ENCODE measurements at places on chromosomes 11 and 22. TPM values are rescaled to one million over a fixed set of nuclear protein-coding genes. Genes with fewer than 3 reads are reported as not detected.
A peak's percentile ranks its signal among the peaks of the same experiment; 100 is the strongest.

The APOBEC3H gene
- polyA plus RNA-seq: not detected

The CDC45 gene
- 6.6 TPM for polyA plus RNA-seq

The CCDC116 gene
- polyA plus RNA-seq: 0.28 TPM

The RAG2 gene
- not detected for polyA plus RNA-seq

The BTG4 gene
- not detected for polyA plus RNA-seq

The VSTM5 gene
- 0.36 TPM for polyA plus RNA-seq

The SEPTIN5 gene
- 95.0 TPM for polyA plus RNA-seq

The ANO5 gene
- polyA plus RNA-seq: 8.8 TPM

The PKP3 gene
- 0.28 TPM for polyA plus RNA-seq

DNA sequence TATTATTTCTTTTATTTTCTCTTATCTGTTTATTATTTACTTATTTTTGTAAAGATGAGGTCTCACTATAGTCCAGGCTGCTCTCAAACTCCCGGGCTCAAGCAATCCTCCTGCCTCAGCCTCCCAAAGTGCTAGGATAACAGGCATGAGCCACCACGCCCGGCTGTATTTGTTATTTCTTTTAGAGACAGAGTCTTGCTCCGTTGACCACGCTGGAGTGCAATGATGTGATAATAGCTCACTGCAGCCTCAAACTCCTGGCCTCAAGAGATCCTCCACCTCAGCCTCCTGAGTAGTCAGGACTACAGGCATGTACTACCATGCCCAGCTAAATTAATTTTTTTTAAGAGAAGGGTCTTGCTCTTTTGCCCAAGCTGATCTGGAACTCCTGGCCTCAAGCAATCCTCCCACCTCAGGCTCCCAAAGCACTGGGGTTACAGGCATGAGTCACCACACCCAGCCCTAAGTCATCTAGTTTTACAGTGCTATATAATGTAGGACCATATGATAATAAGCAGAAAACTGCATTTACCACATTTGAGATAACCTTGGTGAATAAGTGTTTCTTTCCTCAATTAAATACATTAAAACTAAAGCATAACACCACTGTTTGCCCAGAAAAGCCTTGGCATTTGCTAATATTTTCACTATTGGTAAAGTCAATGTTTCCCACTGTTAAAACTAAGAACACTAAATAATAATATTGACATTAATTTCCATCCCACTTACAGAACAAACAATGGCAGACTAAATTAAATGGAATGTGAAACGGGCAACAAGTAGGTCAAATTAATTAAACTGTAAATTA, 127.5 kb downstream of the SIK3 start:
- DNase-seq: no peak

- no peak for DNase-seq
Observed at GRCh38 chr22:46827781-46828180, 65.3 kb downstream of the TBC1D22A start.

DNA sequence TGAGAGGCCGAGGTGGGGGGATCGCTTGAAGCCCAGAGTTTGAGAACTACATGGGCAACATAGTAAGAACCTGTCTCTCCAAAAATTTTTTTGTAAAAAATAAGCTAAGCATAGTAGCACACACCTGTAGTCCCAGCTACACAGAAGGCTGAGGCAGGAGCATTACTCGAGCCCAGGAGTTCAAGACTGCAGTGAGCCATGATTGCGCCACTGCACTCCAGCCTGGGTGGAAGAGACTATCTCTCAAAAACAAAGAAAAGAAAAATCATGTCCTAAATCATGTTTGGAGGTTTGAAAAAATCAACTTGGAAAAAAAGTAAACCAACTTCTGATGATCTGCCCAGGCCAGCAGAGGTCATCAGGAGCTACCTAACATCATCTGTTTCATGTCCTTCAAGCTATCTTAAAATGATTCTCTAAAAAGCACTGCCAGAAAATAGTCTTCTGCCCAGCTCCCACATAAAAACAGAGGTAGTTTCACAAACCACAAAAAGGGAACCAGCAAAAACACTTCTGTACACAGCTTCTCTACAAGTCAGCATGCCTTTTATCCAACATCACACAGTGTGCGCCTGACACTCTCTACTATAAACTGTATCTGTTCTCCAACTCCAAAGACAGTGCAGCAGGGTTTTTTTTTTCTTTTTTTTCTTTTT, 165.0 kb downstream of the SOX6 start:
- no peak for DNase-seq

DNA sequence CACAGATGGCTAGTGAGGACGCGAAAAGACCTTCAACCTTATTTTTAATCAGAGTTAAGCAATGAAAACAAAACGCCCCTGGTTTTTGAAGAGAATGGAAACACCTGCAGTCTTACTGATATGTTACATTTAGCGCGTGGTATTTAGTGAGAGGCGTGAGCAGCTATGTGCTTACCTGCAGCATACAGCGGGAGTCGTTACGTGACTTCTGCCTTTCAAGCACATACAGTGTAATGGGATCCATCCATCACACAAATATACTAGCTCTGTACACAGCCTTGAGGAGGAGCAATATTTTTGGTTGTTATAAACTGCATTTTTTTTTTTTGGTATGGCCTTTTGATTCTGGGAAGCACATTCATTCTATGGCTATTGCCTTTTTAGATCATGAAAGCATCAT, 5.5 kb downstream of the KRTAP5-2 start:
- DNase-seq: no peak

GRCh38 chr11:24567380-24567779, 70.5 kb downstream of the LUZP2 start:
- DNase-seq: no peak

DNA sequence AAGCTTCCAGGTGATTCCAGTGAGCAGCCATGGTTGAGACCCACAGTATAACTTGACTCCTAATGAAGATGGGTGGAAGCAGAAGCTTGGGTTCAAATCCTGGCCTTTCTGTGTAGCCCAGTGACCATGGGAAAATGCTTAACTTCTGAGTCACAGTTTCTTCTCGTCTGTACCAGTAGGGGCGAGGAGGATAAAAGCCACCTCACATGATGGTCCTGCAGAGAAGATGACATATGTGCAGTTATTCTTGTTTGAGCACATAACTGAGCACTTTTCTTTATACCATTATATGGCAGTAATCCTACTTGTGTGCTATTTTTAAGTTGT, 4.9 kb downstream of the TMEM109 start:
- no peak for DNase-seq

GRCh38 chr22:18968011-18968749, 32.1 kb upstream of the PRODH start:
- peak; percentile 43 for DNase-seq

GRCh38 chr11:123641495-123641840, 13.0 kb downstream of the SCN3B start:
- DNase-seq: no peak

- peak; percentile 84 for DNase-seq
Observed at GRCh38 chr22:32880893-32881596, 79.5 kb downstream of the TIMP3 start.

- no peak for DNase-seq
Observed at GRCh38 chr11:115282923-115283322, 221.3 kb downstream of the CADM1 start.

- DNase-seq: no peak
Observed at GRCh38 chr11:96235751-96236150, 107.2 kb downstream of the MAML2 start.

DNA sequence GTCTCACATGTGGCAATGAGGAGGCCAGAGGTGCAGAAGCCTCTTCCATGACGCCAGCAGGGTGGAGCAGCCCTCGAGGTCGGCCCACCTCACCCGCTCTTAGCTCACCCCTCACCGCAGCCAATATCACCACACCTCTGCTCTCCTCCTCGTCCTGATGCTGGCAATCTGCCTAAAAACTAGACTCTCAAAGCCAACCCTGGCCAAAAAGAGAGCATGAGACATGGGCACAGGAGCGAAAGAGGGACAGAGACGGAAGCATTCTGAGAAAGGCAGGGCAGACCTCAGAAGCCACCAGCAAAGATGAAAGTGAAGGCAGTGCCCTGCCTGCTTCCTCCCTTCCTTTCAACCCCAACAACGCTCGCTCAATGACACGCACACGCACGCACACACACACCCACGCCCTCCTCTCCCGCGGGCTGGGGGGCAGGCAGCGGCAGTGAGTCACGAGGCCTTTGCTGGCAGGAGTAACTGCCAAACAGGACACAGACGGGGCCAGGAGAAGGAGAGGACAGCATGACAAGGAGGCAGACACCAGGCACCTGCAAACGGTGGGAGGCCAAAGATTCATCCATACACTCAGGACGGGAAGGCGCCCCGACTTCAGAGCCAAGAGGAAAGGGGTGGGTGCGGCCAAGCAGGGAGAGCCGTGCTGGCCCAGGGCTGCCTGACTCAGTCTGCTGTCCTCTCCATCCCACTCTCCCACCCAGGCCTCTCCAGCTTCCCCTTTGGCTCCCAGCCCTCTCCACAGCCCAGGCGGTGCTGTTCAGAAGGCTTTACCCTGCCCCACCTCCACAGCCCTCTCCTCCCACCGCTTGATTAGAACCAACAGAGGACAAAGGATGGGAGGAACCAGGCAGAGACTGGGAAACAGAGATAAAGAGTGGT, 11.4 kb downstream of the IGSF9B start:
- DNase-seq: no peak

DNA sequence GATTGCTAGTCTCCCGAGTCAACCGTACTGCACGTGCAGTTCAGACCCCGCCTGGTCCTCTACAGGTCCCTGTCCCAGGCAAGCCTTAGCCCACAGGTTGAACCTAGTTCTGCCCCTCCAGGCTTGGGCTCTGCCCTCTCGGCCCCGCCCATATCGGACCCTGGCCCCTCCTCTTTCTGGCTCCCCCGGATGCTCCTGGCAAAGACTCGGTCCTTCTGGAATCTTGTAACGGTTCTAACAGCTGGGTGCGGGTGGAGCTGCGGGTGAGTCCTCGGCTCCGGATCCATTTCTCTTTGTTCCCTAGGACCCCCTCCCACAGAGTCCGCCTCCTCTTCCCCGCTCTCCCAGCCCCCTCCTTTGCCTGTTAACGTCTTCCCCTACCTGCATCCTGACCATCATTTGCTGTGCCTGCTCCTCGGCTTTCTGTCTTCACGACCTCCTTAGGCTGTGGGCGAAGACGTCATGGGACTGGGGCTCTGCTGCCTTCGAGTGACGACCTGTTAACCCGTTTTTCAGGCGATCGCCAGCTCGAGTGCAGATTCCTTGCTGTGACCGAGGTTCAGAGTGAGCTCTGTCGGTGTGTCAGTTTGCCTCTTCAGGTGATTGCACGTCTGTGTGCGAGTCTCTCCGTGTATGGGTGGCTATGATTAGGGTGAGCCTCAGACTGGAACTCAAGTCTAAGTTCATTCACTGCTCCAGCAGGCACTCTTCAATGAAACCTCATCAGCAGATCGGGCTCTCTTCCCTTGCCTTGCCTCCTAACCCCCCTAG, at the start of gene DNHD1:
Gene DNHD1, plus strand, starts transcription at position 212 of the 771 bp plus-strand sequence. CDS start 936 bp downstream, outside the sequence.
- no peak for DNase-seq

DNA sequence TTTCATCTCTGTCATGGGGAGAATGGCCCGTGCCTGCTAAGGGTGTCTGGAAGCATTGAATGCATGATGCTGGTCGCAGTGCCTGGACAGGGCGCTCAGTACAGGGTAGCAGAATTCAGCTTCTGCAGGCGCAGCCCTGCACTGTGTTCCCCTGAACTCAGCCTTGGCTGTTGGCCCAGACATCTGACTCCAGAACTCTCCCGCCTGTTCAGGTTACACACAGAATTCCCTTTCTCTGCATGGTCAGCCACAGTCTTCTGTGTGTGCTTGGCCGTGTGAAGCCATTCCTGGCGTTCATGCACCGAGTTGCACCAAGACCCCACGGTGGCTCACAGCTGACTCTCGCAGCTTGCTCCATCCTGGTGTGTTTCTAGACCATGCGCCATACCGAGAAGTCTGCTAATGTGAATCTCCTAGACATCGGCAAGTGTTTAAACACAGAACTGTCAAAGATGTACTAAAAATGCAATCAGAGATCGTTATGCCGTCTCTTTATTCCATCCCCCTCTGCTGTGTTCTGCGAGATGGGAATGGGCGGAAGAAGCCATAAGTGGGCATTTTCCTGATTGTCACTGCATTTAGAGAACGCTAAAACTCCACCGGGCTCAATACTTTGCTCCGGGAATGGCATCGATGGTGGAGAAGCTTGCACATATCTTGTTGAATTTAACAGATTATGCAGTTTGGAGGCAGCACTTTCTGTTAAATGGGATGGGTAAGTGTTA, 55.6 kb downstream of the MPPED1 start:
- DNase-seq: peak; percentile 73

- no peak for DNase-seq
Observed at GRCh38 chr11:121494355-121495099, 41.8 kb upstream of the SORL1-AS1 start.

DNA sequence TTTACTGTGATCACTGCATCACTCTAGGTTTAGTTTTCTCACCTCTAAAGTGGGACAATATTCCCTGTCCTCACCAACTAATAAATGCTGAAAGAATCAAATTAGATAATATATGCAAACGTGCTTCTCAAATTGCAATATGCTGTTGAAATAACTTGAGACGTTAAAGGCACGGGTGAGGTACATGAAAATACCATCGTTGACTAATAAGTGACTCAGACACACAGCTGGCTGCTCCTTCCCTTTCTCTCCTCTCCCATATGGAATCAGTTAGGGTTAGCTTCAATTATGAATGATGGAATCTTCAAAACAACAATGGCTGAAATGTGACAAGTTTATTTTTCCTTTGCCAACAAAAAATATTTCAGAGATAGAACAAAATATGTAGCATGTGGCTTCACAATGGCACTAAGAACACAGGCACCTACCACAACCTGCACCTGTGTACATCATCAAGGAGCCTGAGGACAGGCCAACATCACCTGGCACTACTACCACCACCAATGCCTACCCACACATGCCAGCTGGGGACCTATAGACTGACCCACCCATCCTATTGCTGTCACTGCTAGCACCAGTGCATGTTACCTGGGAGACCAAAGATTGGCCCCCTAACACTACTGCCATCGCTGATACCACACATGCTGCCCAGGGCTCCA, 13.7 kb downstream of the GDPD4 start:
- DNase-seq: peak; percentile 7

DNA sequence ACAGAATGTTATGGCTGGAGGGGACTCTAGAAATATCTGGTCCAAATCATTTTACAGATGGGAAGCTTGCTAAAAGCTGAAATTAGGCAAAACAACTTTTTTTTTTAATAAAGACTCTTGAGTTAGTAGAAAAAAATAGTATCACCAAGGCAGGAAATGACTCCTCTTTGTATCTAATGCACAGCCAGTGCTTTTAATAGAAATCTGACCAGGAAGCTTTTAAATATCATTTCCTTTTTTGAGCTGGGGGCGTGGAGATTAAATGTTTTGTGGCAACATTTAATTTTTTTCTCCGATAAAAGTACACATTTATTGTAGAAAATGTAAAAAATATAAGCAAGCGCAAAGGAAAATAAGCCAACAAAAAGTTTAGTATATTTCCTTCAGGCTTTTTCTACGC, 22.5 kb downstream of the TRAF6 start:
- no peak for DNase-seq

All from muscle of back (tissue), 13 donors.